CD4-positive, alpha-beta memory T cell (primary cell): ENCODE measurements at places on chromosomes 1 and 21. TPM values are rescaled to one million over a fixed set of nuclear protein-coding genes. Genes with fewer than 3 reads are reported as not detected.

GRCh38 chr1:89633800-89634625 is 1.1 kb downstream of the LRRC8C start:
- H3K27me3 ChIP-seq: no peaks in the 10 kb centered on the region
- H3K4me3 ChIP-seq: peak overlapping the region; percentile 73
- peaks cover 74% of the 10 kb centered on the region for H3K4me1 ChIP-seq

LCE2C gene
- total RNA-seq: not detected

ANKRD34A gene
- 2.1 TPM for total RNA-seq

TMEM35B gene
- total RNA-seq: 54.2 TPM

LRRIQ3 gene
- 2.2 TPM for total RNA-seq

OR2M3 gene
- total RNA-seq: not detected

GRCh38 chr1:169890761-169891538 is 2.7 kb downstream of the SCYL3 start:
- no peaks in the 10 kb centered on the region for H3K27me3 ChIP-seq
- peak overlapping the region; percentile 98 for H3K27ac ChIP-seq
- peak; percentile 65 for DNase-seq
- H3K4me3 ChIP-seq: peak overlapping the region; percentile 41
- peaks cover 18% of the 10 kb centered on the region for H3K36me3 ChIP-seq

DNA sequence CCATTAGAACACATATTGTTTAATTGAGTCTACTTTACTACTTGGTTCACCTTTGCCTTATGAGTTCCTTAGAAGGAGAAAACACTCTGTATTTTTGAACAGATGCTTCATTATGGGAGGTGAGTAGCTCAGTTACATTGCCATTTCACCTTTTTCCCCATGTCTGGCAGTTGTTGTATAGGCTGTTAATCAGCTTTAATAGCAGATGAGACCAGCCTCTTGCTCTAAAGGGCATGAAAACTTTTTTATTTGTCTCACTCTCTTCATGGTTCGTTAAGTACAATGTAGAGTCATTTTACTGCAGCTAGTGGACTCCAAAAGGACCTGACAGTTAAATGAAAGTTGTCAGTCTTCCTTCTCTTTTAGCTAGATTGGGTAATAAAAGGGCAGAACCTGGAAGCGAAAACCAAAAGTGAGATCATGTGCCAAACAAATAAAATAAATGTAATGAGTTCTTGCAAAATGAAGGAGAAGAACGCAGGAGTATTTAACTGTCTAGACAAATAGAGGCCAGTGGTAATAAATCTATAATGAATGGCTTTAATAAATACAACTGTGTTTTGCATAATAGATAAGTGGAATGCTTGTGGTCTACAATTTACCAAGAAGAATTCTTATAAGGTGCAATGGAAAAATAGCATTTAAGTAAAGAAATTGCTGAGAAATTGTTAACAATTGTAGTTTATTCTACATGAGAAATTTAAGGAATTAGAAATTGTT is 180.0 kb upstream of the NEGR1 start:
- H3K27ac ChIP-seq: no peak overlapping the region
- H3K4me1 ChIP-seq: no peaks in the 10 kb centered on the region

TMPRSS2 gene
- not detected for total RNA-seq

DNA sequence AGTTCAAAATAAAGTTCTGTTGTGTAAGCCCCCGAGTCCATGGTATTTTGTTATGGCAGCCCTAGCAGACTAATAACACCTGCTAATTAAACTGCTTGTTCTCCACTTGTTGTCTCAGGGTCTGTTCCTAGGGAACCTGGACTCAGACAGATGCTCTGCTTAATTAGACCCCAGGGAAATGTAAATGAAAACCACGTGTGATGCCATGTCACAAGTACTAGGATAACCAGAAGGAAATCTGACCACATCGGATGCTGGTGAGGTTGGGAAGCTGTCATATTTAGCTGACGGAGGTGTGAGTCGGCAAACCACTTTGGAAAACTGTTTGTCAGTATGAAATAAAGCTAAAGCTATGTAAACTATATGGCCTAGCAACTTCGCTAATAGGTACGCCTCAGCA is 19.6 kb downstream of the EDN2 start:
- H3K36me3 ChIP-seq: no peaks in the 10 kb centered on the region
- no peak overlapping the region for H3K27ac ChIP-seq
- H3K4me1 ChIP-seq: no peaks in the 10 kb centered on the region
- H3K4me3 ChIP-seq: no peak overlapping the region

KRTAP19-6 gene
- not detected for total RNA-seq

BCAN gene
- total RNA-seq: not detected

DNA sequence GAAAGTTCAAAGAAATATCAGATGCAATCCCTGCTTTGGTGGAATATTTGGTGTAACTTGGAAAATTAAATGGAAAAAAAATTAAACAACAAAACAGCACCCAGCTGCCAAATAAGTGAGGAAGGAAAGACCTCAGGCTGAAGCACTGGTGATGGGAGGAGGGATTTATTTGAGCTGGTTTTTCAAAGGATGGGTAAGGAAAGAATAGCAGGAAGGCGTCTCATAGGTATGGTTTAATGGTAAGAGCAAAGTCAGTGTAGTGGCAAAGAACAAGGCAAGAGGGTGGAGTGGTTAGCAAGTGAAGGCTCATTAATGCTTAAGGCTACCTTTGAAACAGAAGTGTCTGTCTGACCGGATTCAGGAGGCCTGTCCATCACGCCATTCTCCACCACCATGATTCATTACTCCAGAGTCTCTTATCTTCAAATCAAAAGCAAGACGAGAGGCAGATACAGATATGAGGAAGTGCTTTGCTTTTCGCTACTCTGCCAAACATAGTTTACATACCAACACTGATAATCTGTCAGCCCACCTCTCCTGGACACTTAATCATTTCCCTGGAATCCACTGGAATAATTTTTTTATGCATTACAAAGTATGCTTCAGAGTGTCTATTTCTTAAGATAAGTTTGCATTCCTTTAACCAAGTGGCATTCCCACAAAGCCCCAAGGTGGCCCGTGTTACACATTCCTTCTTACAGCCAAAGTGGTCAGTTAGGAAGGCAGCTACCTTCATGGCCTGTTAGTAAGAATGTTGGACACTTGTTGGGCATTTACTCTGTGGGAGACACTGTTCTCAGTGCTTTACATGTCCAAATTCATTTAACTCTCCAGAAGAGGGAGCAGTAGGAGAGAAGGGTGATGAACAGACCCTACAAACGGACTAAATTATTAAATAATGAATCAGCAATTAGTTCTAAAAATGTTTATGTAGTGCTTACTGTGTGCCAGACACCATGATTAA is 146.6 kb downstream of the ROR1 start:
- H3K36me3 ChIP-seq: no peaks in the 10 kb centered on the region
- H3K4me3 ChIP-seq: no peak overlapping the region
- H3K4me1 ChIP-seq: no peaks in the 10 kb centered on the region
- no peak overlapping the region for H3K27ac ChIP-seq
- no peak for DNase-seq

GRCh38 chr1:151199873-151200581 is 1.7 kb downstream of the PIP5K1A start:
- peaks cover 39% of the 10 kb centered on the region for H3K4me1 ChIP-seq
- H3K27me3 ChIP-seq: no peaks in the 10 kb centered on the region
- peak overlapping the region; percentile 79 for H3K27ac ChIP-seq
- no peak for DNase-seq
- H3K4me3 ChIP-seq: peak overlapping the region; percentile 89
- H3K36me3 ChIP-seq: peaks cover 5% of the 10 kb centered on the region

DNA sequence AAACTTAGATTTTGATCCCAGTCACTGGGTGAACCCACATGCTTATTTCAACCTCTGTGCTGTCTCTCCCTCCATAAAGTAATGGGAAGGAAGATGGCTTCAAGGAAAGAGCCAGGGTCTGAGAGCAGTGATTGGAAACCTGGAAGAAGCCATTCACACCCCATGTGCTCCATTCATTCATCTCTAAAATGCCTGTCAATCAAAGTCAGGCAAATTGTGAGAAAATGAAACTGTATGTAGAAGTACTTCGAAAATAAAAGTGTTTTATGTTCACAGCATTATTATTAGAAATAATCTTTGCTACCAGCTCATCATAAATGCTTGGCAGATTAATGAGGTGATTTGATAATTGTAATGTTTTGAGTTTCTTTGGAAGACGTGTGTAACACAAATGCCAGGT is 61.0 kb downstream of the ACP6 start:
- no peaks in the 10 kb centered on the region for H3K27me3 ChIP-seq
- no peak overlapping the region for H3K4me3 ChIP-seq
- H3K4me1 ChIP-seq: no peaks in the 10 kb centered on the region

CEP85 gene
- 21.9 TPM for total RNA-seq

GRCh38 chr1:243390162-243390791 is 134.4 kb downstream of the SDCCAG8 start:
- H3K4me3 ChIP-seq: no peak overlapping the region
- H3K27ac ChIP-seq: no peak overlapping the region
- no peak for DNase-seq
- H3K36me3 ChIP-seq: no peaks in the 10 kb centered on the region

GJA4 gene
- total RNA-seq: not detected

DNA sequence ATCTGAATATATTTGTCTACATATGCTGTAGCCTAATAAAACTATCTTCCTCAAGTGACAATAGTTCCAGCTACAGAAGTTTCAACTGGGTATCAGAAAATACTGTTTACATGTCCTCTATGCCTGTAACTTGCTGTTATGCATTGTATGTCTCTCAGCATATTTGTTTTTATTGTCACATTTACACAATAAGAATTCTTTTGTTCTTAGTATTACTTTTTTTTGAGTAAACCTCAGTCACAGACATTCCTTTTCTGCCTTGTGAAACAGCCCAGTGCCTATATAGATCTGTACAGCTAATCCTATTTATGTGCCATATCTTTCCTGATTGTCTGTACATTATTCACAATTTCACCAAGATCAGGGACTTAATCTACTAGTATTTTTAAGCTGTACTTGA is 565.2 kb downstream of the NEGR1 start:
- no peak overlapping the region for H3K4me3 ChIP-seq
- no peak overlapping the region for H3K27ac ChIP-seq
- H3K27me3 ChIP-seq: no peaks in the 10 kb centered on the region
- no peak for DNase-seq
- no peaks in the 10 kb centered on the region for H3K36me3 ChIP-seq
